ENCODE measurements at places on chromosomes 1 and 21.

DNA sequence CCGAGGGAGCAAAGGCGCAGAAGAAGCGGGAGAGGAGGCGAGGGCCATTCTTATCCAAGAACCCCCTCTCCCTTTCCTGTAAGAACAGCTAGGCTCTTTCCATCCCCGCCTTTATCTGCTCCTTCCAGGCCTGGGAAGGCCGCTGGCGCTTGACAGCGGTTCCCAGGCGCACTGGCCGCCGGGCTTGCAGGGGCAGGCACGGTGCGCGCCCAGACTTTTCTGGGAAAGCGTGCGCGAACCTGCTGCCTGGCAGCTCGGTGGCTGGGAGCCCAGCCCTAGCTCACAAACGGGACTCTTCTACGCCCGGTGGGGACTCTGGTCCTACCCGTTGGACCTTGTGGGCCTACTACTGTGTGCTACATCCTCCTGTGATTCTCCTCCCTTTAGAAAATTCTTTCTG, 8.8 kb upstream of the IFNLR1 start:
- no peak for DNase-seq

DNA sequence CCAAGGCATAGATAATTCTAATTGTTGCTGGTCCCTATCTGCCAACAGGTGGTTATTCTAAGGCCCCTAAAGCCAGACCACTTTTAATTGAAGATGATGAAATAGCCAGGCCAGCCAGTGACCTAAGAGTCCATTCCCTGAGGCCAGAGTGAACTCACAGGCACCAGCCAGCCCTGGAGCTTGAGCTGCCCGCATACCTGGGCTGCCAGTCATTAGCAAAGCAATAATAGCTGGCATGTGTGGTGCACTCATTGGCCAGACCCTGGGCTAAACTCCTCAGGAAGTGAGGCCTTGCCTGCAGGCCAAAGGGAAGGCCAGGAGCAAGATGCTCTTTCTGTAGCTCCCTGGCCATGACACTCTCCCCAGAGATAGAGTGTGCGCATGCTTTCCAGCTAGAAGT, 180.4 kb upstream of the KLHDC7A start:
- no peak for DNase-seq

- DNase-seq = no peak
These were observed 66.8 kb downstream of the IER5 start for GRCh38 chr1:181155339-181155738.

- DNase-seq = no peak
These were observed 243.6 kb upstream of the DMRTA2 start for GRCh38 chr1:50666849-50667248.

DNA sequence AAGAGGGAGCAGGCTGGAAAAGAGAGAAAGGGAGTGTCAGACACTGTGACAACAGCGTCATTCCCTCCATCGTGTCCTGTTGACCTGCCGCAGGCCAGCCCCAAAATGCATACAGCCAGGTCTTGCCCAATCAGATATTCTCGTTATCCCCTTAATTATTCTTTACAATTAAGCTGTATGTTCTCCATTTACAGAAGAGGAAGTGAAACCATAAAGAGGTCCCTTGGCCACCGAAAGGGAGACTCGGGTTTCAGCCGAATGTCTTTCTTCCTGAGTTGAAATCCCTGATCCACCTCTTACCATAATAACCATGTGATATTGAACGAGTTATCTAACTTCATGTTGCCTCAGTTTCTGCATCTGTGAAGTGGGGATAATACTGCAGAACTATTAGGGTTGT, 70.5 kb downstream of the IGSF21 start:
- DNase-seq = no peak

DNA sequence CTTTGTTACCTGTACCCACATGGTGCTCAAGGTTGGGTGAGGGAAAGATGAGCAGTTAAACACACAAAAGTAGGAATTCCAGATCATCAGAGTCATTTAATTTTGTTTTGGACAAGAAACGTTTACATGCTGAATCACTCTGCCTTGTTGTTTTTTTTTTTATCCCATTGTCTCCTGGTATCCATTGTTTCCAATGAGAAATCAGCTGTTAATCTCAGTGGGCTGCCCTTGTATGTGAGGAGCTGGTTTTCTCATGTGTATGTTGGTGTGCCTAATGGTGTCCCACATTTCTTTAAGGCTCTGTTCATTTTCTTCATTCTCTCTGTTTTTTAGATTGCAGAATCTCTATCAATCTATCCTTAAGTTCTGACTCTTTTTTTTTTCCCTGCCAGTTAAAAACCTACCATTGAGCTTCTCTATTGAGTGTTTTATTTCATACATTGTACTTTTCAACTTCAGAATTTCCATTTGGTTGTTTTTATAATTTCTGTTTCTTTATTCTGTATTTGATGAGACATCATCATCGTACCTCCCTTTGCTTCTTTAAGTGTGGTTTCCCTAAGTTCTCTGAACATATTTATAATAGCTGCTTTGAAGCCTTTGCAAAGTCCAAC, 8.8 kb upstream of the OBSCN start:
- DNase-seq = no peak

DNA sequence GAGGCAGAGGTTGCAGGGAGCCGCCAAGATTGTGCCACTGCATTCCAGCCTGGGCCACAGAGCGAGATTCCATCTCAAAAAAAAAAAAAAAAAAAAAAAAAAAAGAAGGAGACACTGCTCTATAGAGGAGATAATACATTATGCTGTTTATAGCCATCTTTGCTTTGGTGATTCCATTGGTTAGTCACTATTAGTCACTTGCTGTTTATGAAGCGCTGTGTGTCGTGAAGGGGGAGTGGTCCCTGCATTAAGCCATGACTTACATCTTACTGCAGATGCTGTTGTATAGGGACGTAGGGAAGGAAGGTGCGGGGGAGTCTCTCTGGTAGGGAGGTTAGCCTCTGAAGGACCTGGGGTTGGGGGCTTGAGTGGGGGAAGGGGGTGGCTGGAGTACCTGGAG, 48.3 kb downstream of the HUNK start:
- DNase-seq = no peak

DNA sequence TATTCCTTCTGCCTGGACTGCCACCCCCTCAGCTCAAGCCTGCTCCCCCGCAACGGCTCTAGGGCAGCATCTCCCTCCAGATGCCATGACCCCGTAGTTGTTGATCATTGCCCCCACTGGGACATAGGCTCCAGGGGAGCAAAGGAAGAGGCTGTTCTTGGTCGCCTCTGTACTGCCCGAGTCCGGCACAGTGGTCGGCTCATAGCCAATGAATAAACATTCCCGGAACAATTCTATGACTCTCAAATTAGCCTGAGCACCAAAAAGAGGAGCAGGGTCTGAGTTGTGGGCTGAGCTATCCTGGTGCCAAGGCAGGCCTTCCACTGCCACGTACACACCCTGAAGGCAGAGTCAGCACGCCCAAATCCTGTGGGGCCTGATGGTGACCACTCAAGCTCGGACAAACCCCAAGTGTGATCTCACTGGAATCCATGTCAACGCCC, 33.1 kb downstream of the CAPZB start:
- DNase-seq = no peak

- DNase-seq = no peak
These were observed 40.2 kb downstream of the CASQ2 start for GRCh38 chr1:115728341-115728740.

DNA sequence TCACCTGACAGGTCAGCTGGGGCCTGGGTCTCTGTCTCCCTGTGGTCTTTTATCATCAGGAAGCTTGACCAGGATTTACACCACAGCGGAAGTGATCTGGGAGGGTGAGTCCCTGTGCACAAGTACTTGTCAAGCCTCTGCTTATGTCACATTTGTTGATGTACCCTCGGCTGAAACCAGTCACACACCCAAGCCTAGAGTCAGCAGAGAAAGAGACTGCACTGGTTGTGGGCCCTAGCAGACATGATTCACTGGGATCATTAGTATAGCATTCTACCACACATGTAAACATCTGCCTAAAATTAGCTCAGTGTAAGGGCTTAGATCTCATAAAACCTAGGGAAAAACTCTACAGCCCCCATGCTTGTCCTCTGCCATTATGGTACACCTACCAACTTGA, 79.3 kb upstream of the LAMC2 start:
- no peak for DNase-seq

DNA sequence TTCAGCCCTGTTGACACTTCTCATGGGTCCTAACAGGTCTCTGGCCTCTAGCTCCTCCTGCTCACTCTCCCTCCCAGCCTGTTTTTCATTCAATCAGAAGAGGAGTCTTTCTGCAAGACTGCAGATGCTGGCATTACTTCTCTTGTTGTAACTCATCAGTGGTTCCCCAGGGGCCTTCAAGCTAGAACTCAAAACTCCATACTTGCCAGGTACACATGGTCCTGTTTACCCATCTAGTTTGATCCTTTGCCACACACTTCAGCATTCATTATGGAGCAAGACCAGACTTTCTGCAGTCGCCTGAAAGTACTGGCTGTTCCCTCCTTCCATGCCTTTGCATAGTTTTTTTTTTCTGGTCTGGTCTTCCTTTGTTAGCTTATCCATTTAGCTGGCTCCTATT, 47.9 kb downstream of the SERBP1 start:
- no peak for DNase-seq

- DNase-seq = no peak
These were observed 11.5 kb downstream of the CD58 start for GRCh38 chr1:116559304-116559761.

- DNase-seq = no peak
These were observed 88.6 kb upstream of the SLC35F3 start for GRCh38 chr1:233815865-233816264.

GRCh38 chr1:26010825-26011224, 10.8 kb upstream of the EXTL1 start:
- no peak for DNase-seq

- no peak for DNase-seq
These were observed 29.2 kb upstream of the CREG1 start for GRCh38 chr1:167582722-167583121.

DNA sequence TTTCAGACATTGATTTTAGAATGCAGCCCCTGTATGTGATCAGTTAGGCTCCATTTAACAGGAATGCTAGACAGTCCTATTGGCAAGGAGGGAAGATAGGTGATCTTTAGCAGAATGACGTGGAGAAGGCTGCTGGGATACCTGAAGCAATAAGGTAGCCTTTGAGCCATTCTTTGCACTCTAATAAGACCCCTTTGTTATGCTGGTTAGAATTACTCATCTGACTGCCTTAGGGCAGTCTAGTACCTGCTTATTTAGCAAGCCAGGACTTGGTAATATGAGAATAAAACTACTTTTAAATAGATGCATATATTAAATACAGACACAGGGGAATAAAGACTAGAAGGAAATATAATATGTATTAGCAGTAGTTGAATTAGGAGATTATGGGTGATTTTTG, 29.1 kb downstream of the NGF start:
- no peak for DNase-seq

DNA sequence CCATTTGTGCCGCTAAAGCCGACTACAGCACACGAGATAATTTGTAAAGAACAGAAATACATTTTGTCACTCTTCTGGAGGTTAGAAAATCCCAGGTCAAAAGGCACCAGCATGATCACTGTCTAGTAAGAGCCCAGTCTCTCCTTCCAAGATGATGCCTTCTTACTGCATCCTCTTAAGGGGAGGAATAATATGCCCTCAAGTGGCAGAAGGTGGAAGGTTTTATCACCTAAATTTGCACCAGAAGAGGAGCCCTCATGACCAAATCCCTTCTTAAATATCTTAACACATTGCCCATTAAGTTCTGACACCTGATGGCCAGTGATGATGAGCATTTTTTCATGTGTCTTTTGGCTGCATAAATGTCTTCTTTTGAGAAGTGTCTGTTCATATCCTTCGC, 326.7 kb upstream of the RGS18 start:
- DNase-seq = no peak

GRCh38 chr1:60813071-60813470, 269.3 kb upstream of the NFIA start:
- no peak for DNase-seq

- DNase-seq = no peak
These were observed 24.1 kb downstream of the FAM163A start for GRCh38 chr1:179767177-179767581.

DNA sequence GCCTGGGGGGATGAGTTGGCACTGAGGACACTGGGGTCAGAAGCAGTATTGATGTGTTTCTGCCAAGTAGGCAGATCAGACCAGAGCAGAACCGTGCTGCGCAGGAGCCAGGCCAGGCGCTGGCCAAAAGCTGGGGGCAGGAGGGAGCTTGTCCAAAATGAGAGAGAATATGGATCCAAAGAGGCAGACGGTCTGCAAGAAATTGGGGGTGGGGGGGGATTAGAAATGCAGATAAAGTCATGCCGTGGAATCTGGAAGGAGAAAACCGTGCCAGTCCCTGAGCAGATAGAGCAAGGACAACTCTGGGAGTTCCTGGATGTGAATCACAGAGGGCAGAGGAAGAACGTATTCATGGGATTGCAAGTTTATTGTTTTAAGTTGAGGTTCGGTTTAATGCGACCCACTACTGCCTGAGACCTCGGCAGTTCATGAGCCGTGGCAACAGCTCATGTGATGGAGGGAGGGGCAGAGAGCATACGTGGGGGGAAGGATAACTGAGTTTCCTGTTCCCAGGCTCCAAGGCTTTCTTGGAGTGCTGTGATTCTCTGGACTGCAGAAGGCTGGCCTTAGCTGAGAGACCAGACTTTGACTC, 224.0 kb downstream of the FGGY start:
- no peak for DNase-seq

DNA sequence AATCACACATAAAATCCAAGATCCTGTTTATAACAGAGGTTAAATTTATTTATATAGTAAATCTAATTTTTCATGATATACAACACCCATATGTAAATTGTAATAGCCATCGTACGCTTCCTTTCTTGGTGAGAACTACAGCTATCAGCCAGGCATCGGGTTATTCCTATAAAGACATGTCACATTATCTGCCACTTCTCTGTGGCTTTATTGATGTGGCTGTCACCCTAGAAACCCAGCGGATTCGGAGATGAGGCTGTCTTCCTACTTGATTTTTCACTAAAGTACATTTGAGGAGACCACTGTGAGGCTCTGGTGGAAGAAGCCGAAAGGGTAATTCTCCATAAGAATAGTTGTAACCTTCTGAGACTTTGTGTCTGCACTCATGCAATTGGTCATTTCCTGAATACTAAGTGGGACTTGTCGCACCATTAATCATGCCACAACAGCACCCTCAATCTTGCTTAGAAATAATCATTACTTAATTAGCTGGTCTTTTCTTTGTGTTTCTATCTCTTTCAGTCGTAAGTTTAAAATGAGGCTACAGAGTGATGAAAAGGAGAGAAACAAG, 106.0 kb downstream of the NTNG1 start:
- DNase-seq = no peak

GRCh38 chr1:69650779-69651178, 83.1 kb downstream of the LRRC7 start:
- no peak for DNase-seq

- DNase-seq = no peak
These were observed 25.6 kb downstream of the PADI3 start for GRCh38 chr1:17274186-17275170.

- no peak for DNase-seq
These were observed 14.2 kb downstream of the S100A7A start for GRCh38 chr1:153430561-153430960.

- no peak for DNase-seq
These were observed 118.8 kb downstream of the PTBP2 start for GRCh38 chr1:96840396-96840795.

- no peak for DNase-seq
These were observed 153.0 kb upstream of the WNT4 start for GRCh38 chr1:22295856-22296255.

Data from NCI-H2171 (cell line).